IPS-NIHi11 (cell line): ENCODE measurements at places on chromosomes 3 and 15.

GRCh38 chr3:191262650-191263049 lies 63.6 kb downstream of the OSTN start:
- no peak for DNase-seq

DNA sequence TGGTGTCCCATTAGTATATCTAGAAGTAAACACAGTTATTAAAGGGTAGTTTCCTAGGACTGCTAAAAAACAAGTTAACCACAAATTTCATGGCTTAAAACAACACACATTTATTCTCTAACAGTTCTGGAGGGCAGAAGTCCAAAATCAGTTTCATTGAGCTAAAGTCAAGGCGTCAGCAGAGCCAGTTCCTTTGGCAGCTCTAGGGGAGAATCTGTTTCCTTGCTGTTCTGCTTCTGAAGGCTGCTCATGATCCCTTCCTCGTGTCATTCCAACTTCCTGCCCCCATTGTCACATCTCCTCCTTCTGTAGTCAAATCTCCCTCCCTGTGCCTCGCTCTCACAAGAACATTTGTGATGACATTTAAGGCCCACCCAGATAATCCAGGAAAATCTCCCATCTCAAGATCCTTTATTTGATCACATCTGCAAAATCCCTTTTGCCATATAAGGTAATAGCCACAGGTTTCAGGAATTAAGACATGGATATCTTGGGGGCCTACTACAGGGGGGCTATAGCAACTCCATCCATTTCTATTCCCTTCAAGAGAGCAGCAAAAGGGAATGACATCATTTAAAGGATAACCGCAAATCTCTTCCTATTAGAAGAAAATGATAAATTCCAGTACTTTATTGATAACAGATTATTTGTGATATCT lies 50.1 kb downstream of the GPR176 start:
- DNase-seq, result no peak

GRCh38 chr3:177050501-177051237 lies 146.6 kb downstream of the TBL1XR1 start:
- DNase-seq, result no peak

DNA sequence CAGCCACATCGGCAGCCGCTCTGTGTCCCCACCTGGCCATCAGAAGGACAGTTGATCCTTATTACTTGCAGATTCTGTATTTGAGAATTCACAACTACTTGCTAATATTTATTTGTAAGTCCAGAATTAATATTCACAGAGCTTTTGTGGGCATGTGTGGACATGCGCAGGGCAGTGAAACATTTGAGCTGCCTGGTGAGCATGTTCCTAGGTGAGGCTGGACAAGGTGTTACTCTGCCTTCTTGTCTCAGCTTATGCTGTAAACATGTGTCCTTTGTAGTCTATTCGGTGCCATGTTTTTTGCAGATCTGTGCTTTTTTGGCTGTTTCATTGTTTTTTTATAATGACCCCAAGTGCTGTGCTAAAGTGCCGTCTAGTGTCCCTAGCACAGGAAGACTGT lies 15.6 kb downstream of the FAH start:
- no peak for DNase-seq

- no peak for DNase-seq
Measured at GRCh38 chr15:36106640-36107335, 472.6 kb upstream of the CDIN1 start.

GRCh38 chr15:58324533-58324932 lies 107.3 kb upstream of the LIPC start:
- no peak for DNase-seq

DNA sequence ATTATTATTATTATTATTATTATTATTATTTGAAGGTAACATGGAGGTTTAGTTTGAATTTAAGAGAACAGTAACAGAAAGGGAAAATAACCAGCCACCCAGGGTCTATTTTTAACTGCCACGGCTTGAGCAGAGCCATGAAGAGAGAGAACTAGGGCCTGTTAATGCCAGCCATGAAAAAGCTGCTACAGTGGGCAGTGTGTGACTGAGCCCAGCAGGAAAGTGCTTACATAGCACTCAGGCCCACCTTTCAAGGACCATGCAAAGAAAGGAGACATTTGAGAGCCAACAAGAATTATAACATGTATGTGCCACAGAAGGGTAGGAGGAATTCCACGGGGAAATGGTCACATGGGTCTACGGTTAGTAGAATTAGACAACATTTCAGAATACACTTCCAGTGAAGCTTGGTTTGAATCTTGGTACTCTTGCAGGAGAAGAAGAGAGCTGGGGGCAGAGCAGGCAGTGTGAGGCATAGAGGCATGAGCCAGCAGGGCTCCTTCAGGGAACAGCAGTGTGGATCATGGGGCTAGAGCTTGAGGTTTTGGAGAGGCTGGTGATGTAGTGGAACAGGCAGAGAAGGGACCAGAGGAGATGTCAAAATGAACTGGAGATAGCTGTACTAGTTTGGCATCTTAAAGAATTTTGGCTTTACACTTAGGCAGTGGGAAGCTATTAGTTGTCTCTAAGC lies 140.7 kb downstream of the CMSS1 start:
- no peak for DNase-seq

- no peak for DNase-seq
Measured at GRCh38 chr15:67138891-67139855, 73.8 kb downstream of the SMAD3 start.

GRCh38 chr3:165614337-165614736 lies 222.9 kb downstream of the BCHE start:
- no peak for DNase-seq

DNA sequence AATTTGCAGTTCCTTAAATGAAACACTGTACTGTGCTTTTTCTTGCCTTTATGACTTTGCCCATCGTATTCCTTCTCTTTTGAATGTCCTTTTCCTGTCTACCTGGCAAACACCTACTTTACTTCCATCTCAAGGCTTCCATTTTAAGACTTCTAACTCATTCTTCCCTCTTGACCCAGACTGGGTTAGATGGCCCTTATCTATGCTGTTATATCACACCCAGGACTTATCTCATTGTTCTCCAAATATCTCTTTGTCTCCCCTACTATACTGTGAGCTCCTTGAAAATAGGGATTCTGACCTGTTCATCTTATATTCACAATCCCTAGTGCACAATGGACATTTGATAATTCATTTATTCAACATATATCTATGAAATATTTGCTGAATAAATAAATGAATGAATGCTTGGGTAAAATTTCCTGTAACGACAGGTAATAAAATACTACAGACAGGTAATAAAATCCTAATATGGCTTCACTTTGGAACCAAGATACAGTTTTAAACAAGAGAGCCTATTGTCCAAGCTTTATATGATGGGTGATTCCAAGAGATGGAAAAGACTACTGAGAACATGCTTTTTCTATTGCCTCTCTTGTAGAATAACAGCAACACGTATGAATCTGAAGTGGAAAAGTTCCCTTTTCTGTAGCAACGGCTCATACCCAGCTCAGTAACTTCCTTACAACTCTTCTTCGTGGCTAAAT lies 22.7 kb downstream of the EFL1 start:
- DNase-seq, result no peak

- DNase-seq, result no peak
Measured at GRCh38 chr15:75030424-75030823, 7.0 kb downstream of the PPCDC start.

DNA sequence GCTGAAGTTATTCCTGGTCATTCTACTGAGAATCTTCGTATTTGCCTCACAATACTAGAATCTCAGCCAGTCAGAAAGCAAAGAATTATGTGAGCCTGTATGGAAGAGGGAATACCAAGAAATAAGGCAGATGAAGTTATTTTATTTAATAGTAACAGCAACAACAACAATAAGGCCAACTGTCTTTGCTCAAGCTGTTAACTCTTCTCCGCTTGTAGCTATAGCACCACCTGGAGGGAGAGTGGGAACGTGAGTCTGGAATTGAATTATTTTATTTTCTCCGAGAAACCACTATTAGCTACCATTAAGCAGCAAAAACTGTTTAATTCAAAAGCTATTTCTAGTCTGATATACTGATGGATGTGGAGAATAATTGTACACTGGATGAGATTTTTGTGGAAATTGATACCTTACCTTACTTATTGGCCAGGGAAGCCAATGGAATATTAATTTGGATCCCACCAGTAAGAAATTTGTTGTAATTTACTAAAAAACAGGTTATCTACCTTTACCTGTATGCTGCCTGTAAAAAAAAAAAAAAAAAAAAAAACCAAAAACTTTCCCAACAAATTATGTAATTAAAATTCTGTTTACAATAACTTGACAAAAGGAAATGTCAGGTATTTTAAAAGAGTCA lies 50.1 kb downstream of the CALML4 start:
- peak; percentile 41 for DNase-seq

DNA sequence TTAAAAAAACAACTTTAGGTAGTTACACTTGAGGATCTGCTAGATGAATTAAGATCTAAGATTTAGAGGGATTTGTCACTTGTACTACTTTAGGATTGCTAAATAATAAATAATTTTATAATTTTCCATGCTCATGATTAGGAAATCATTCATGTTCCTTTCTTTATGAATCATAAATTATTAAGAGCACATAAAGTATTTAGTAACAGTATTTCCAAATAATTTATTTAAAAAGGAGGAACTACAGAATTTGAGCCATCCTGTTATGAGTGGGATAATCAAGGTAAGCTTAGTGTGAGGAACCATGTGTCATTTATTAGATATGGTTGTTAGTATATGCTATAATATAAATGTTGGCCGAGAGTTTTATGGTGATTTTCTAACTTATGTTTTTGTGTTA lies 37.5 kb upstream of the C3orf38 start:
- no peak for DNase-seq

DNA sequence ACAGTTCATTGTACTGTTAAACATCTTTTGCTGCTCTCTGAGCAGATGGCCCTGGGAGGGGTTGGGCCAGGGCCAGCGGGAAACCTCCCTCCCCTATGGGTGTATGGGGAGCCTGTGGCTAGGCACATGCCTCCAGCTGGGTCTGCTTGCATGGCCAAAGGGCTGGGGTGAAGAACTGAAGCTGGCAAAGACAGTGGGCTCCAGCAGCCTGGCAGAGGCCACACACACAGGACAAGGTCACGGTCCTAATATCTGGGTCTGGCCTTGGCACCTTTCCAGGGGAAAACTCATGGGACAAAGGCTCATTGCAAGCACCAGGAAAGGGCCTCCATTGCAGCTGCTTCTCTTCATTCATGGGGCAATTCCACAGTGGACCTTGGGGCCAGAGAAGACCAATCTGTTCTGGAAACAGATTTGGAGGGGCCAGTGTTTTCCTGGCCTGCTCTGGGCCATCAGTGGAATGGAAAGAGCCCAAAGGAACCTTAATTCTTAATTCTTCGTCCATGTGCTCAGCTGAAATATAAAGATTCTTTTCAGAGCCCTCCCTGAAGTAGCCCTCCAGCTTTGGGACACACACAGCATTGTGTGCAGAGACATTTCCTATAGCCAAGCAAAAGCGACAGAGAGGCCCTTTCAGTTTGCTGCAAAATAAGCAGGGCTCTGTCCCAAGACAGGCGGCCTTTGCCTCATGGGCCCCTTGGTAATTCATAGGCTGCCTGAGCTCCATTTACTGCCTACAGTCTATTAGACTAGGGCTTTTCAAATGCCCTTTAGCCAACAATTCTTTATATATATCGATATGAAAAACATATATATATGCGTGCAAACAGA lies 11.3 kb upstream of the LIMD1 start:
- no peak for DNase-seq

- DNase-seq, result no peak
Measured at GRCh38 chr3:188407158-188407880, 253.4 kb downstream of the LPP start.
